ENCODE measurements at places on chromosomes 3 and 15.

DNA sequence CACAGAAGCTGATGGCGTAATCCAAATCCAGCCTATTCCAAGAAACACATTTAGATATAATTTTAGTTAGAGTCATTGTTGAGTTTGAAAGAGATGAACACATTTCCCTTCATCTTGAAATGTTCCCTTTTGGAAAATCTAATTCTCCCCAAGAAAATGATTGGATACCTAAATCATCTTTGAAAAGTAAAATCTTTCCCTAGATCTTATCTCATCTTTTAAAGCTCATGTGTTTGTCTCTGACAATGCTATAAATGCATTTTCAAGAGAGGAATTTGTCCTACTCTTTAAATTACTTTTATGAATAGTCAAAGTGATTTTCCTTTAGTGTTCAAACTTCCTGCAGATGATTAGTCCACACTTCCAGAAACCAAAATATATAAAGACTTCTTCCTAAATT lies 82.6 kb upstream of the CNTN6 start:
- DNase-seq, result no peak

DNA sequence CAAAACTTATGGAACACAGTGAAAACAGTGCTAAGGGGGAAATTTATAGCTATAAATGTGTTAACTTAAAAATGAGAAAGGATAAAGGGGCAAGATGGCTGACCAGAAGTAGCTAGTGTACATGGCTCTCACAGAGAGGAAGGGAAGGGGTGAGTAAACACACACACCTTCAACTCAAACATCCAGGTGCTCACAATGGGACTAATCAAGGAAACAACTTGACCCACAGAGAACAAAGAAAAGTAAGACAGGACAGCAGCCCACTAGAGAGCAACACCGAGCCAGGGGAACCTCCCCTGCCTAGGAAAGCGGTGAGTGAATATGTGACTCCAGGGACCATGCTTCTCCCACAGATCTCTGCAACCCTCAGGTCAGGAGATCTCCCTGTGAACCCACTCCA lies 85.0 kb upstream of the UBP1 start:
- no peak for DNase-seq

DNA sequence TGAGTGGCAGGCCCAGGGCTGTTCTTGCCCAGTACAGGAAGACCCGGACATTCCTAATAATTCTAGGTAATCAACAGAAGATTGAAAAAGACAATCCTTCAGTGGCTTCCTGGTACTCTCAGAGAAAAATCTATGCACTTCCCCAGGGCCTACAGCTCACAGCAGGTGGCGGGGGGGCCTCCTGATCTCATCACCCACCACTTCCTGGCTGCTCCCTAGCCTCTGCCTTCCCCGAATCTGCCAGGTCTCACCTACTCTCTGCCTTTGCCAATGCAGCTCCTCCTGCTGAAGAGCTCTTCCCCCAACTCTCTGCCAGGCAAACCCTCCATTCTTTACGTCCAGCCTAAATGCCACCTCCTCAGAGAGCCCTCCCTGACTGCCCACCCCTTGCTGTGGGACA lies 37.5 kb downstream of the EHD4 start:
- peak; percentile 51 for DNase-seq

GRCh38 chr3:192751148-192751547 lies 23.8 kb upstream of the FGF12 start:
- no peak for DNase-seq

- DNase-seq, result no peak
Observed at GRCh38 chr3:45048244-45048643, 22.1 kb downstream of the CLEC3B start.

GRCh38 chr15:73183071-73183470 lies 130.8 kb downstream of the NEO1 start:
- DNase-seq, result no peak

- no peak for DNase-seq
Observed at GRCh38 chr15:101698314-101698713, 26.0 kb downstream of the TARS3 start.

GRCh38 chr15:74725845-74726773 lies 781 bp upstream of the CYP1A1 start:
- DNase-seq, result peak; percentile 5

- no peak for DNase-seq
Observed at GRCh38 chr3:15653321-15653720, 51.8 kb downstream of the BTD start.

DNA sequence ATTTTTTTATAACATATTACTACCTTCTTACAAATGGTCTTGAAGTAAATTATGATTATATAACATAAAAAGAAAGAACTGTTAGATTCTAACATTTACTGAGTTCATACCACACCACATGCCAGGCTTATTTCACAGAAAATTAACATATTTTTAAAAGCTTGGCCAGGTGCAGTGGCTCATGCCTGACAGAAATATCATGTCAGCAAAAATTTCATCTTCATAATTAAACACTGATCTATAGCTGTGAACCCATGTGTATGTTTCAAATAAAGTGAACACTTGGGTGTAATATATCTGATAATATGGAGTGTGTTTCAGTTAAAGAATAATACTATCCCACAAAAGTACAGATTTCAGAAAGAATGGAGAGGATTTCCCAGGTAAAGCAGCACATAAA lies 296.5 kb downstream of the SI start:
- no peak for DNase-seq

Measured in stimulated activated CD8-positive, alpha-beta memory T cell treated with anti-CD3 and anti-CD28 coated beads, Interleukin-7, amount 100 ng/mL, for 1 hour (primary cell).